ENCODE measurements at places on chromosomes 2 and 18.

DNA sequence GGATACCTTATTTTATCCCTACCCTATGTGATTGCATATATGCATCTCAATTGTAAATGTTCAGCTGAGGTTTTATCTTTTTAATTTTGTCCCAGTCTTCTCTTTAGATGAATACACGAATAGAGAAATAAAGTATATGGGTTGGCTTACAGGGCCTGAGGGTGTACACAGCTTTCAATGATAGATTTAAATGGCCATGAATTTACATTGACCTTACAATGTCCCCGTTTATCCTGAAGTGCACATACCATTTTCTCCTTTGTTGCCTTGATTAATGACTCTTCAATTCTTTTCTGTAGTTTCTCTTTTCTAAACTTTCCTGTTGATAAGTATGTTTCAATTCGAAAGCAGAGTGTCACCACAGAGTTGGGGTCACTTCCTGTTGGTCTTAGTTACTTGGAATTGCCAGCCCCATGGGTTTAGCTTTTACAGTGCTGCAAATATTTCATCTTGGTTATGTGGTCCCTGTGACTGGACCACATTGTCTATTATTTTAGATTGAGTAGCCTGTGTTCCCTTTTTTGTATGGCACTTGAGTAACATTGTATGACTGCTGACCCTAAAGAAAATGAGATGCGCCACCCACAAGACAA lies 1616.3 kb upstream of the ACVR2A start:
- no peak for DNase-seq

- no peak for DNase-seq
These were observed 34.0 kb upstream of the ITPRID2 start for GRCh38 chr2:181857483-181857882.

GRCh38 chr2:98489486-98489885 lies 44.8 kb downstream of the INPP4A start:
- DNase-seq: no peak

DNA sequence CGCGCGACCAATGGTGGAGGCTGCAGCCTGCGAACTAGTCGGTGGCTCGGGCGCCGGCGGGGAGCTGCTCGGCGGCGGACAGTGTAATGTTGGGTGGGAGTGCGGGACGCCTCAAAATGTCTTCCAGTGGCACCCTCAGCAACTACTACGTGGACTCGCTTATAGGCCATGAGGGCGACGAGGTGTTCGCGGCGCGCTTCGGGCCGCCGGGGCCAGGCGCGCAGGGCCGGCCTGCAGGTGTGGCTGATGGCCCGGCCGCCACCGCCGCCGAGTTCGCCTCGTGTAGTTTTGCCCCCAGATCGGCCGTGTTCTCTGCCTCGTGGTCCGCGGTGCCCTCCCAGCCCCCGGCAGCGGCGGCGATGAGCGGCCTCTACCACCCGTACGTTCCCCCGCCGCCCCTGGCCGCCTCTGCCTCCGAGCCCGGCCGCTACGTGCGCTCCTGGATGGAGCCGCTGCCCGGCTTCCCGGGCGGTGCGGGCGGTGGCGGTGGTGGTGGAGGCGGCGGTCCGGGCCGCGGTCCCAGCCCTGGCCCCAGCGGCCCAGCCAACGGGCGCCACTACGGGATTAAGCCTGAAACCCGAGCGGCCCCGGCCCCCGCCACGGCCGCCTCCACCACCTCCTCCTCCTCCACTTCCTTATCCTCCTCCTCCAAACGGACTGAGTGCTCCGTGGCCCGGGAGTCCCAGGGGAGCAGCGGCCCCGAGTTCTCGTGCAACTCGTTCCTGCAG lies at the start of gene HOXD9:
Gene HOXD9, plus strand, starts transcription at position 37 of the 728 bp plus-strand sequence. Its CDS starts 50 bp downstream, at position 87.
- no peak for DNase-seq

GRCh38 chr18:57125627-57126026 lies 21.3 kb upstream of the BOD1L2 start:
- no peak for DNase-seq

- no peak for DNase-seq
These were observed 32.4 kb downstream of the IL18R1 start for GRCh38 chr2:102387763-102388546.

- DNase-seq: no peak
These were observed 34.3 kb downstream of the FAM168B start for GRCh38 chr2:131058920-131059319.

DNA sequence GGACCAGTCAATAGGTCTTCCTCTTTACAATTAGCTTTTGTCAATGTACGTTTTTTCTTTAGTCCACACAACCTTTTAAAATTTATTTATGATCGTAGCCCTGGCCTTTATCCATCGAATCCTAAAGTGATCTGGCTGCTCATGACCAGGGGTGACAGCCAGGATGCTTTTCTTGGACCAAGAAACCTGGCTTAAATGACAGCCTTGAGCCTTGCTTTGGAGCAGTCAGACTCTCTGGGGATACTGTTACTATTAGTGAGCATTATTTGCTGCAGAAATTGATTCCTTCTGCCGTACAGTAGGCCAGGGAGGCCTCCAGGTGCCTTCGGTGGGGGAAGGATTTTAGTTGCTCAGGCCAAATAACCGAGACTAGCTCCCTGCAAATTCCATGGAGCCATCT lies 70.2 kb downstream of the AGAP1 start:
- no peak for DNase-seq

- DNase-seq: no peak
These were observed 30.4 kb upstream of the CASP10 start for GRCh38 chr2:201152517-201152916.

- DNase-seq: no peak
These were observed 11.1 kb downstream of the TRAPPC8 start for GRCh38 chr18:31931886-31932240.

DNA sequence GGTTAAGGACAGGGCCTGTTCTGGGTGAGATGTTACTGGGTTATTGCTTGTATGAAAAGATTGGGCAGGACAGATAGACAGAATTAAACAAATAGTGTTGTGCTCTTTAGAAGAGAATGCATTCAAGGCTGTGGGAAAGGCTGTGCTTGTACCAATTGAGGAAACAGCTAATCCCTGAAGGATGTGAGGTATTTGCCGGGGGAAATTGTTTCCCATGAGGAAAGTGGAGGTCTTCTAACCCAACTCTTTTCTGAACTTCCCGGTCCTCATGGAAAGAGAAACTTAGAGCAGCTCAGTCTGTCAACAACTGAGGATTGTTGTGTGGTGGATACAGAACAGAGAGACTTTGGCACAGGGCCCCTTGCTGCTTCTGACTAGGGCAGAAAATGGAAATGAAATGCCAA lies 9.5 kb downstream of the SLC1A4 start:
- no peak for DNase-seq

DNA sequence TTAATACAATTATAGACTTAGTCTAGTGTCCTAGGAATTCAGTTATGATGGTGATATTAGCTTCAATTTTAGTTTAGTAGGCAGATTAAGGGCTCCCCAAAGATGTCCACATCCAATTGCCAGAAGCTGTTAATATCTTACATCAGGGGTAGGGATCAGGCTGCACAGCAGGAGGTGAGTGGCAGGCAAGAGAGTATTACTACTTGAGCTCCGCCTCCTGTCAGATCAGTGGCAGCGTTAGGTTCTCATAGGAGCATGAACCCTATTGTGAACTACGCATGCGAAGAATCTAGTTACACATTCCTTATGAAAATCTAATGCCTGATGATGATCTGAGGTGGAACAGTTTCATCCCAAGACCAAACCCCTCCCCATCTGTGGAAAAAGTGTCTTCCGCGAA lies 54.9 kb downstream of the NYAP2 start:
- DNase-seq: no peak

GRCh38 chr18:11149441-11150270 lies at the start of gene PIEZO2:
PIEZO2 (minus strand) TSS chr18:11149569; CDS start chr18:11148588, 981 bp downstream.
- no peak for DNase-seq

DNA sequence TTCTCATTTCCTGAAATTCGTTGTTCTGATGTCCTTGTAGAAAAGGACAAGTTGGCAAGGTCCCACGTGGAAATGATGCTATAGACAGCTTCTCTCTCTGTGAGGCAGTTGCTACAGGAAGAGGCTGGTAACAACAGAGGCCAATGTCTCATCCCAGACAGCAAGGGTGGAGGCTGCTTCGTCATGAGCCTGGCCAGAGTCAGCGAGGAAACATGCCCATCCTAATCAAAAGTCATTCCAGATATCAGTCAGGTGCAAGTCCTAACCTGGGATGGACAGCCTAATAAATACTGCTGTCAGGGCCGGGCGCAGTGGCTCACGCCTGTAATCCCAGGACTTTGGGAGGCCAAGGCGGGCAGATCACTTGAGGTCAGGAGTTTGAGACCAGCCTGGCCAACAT lies 6.4 kb upstream of the SMAD7 start:
- no peak for DNase-seq

- no peak for DNase-seq
These were observed 156.4 kb downstream of the DSEL start for GRCh38 chr18:67359873-67360838.

DNA sequence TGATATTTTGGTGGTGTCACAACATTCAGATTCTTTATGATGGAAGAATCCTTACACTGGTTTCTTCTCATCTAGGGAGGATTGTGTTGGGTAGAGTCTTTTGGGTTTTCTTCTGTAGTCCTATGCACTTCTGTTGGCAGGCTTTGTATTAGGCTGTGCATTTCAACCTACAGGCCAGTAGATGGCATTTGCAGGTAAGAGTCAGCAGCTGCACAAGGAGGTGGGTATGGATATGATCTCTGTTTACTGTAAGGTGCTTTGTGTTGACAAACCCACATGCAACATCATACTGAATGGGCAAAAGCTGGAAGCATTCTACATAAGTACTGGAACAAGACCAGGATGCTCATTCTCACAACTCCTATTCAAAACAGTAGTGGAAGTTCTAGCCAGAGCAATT lies 656.8 kb downstream of the METTL4 start:
- DNase-seq: no peak

- no peak for DNase-seq
These were observed 42.1 kb downstream of the TMEM200C start for GRCh38 chr18:5853253-5853652.

- DNase-seq: no peak
These were observed 48.5 kb downstream of the ASXL2 start for GRCh38 chr2:25829828-25830227.

DNA sequence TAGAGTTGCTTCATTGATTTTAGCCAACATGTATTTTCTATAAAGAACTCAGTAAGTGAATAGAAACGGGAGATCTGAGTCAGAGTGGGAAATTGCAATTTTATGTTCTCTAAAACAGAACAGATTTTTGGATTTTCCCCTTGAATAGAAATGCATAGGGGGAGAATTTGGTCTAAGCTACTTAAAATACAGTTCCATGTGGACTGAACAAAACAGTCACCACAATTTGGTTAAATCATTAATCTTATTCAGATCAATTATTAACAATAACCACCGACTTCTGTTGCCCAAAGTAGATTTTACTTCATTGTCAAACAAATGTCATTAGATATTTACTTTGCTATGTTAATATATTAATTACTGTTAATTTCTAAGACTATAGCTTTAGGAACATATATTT lies 107.7 kb downstream of the SCG2 start:
- no peak for DNase-seq

- no peak for DNase-seq
These were observed 149.4 kb upstream of the NDUFV2 start for GRCh38 chr18:8952769-8953760.

DNA sequence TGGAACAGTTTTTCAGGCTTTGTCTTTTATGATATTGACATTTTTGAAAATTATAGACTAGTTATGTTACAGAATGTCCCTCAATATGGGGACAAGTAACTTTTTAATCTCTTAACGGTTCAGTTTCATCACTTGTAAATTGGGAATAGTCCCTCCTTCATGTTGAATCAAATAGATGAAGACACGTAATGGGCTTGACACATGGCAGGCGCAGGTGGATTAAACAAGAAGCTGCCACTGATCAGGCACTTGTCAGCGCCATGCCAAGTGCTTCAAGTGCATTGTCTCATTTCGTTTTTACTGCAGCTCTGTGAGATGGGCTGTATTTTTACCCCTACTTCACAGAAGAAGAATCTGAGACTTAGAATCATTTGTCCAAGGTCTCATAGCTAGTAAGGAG lies 9.5 kb upstream of the SMAD4 start:
- no peak for DNase-seq

DNA sequence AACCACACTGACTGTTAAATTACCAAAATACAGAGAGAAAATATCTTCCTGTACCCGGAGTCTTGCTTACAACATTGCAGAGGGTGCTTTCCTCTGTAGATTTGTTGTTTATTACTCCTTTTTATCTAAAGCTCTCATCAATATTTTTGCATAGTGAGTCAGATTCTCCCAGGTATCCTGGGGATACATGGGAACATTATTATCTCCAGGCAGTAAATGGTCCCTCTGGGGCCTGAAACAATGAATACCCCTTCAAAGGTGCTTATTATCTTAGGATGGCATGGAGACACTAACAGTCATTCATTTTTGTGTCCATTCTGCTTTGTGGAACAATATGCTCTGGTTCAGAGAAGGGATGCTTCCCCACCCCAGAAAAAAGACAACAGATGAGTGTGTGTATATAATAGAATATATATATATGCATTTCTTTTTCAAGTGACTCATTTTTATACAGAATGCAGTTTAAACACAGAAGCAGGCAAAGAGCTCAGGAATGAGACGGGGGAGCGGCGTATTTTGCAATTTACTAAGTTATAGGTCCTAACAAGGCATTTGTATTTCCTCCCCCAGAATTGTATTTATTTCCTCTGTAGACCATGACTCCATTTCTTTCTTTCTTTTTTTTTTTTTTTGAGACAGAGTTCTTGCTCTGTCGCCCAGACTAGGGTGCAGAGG lies 424.8 kb upstream of the ZEB2 start:
- no peak for DNase-seq

DNA sequence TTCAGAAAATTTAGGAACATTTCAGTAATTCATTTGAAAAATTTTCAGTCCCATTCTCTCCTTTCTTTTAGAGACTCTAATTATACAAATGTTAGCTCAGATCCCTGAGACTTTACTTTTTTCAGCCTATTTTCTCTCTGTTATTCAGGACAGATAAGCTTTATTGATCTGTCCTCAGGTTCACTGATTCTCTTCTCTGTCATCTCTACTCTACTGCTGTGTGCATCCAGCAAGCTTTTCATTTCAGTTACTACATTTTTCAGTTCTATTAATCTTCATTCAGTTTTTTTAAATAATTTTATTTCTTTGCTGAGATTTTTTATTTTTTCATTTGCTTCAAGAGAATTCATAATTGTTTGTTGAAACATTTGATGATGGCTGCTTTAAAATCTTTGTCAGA lies 22.1 kb upstream of the PIK3C3 start:
- DNase-seq: no peak

DNA sequence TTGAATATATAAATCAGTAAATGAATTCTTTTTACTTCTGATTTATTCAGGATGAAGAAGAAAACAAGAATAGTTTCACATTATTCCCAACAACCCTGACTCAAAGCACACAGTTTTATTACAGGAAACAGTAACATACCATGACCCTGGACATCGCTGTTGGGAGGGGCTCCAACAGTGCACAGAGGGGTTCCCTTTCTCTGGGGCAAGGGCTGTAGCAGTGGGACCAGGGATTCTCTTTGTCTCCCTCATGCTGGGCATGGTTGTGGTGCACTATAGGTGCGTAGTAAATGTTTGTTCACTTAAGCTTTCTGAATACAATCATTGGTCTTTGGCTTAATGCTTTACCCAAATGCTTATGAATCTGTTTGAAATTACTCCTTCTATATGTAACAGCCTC lies 189.4 kb downstream of the BCL2 start:
- DNase-seq: no peak

GRCh38 chr18:53457068-53457467 lies 767.4 kb downstream of the MBD2 start:
- DNase-seq: no peak

GRCh38 chr18:58344861-58345463 lies 283.9 kb downstream of the ALPK2 start:
- DNase-seq: no peak

- DNase-seq: no peak
These were observed 217.7 kb downstream of the PRKCE start for GRCh38 chr2:45869165-45869501.

Data from esophagus squamous epithelium (tissue), 5 donors.